Left lung (tissue), 14 donors: ENCODE measurements at places on chromosomes 13 and 19.

DNA sequence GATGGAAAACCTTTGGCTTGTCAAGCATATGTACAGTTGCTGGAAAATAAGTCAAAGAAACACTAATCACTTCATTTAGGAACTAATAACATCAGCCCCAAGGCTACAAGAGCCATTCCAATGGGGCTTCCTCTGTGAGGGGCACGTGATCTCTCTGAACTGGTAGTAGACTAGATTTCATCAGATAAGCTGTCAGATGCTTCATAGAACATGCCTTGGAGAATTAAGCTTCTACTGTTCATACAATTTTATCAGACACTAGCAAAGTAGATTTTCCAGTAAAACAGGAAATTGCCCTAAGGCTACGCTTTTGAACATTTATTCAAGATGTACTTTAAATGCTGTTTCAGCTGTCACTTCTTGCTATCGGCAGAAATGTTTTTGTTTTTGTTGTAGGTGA, 107.8 kb downstream of the EDNRB start:
- DNase-seq: no peak

DNA sequence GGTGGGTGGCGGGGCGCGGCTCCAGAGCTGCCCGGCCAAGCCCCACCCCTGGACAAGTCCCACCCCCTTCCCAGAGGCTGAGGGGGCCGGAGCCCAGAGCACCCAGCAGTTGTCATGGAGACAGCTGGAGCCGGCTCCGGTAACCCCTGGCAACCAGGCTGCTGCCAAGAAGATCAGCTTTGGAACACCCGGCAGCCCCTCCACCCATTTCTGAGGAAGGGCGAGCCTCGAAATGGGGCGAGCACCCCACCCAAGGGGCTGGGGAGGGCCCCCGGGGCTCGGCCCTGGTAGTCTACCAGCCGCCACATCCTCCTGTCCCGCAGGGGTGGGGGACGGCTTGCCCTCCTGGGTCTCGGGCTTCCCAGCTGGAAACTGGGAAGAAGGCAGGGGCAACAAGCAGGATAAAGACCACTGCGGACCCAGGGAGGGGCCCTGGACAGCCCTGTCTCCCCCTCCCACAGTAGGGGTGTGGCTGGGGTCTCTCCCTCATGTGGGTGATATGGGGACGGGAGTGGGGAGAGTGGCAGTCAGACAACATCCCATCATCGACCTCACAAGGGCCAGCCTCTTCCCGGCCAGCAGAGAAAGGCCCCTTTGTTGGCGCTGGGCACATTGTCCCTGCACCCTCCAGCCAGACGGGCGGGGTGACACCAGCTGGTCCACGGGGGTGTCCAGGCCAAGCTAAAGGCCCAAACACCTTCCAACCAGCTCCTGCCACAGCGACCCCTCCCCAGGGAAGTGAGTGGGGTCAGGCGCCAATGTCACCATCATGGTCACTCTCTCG, 1.5 kb downstream of the CERS1 start:
- peak; percentile 81 for DNase-seq

GRCh38 chr19:10861103-10861651, 10.2 kb upstream of the CARM1 start:
- no peak for DNase-seq

DNA sequence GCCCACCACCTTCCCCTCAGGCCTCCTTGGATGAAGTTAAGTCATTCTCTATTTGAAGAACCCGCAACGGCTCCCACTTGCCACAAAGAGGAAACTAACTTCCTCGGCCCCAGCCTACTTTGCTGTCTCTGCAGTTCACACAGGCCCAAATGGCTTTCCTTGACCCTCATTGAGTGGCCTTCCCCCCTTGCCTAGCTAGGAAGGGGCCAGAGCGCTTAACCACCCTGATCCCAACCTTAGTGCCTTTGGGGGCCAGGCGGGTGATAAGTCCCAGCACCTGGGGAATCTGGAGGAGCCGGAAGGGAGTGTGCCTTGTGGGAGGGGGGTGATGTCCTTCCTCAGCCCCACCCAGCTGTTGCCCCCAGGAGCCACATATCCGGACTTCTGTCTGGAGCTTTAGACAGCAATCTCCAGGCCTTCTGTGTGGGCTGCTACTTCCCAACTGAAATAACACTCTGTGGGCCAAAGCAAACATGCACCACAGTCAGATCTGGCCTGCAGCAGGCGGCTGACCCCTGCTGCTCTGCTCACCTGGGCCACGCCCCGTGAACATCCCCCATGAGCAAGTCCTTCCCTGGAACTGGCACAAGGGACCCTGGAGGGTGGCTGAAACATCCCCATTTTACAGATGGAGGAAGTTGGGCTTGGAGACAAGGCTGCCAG, 10.5 kb downstream of the NECTIN2 start:
- DNase-seq: no peak

GRCh38 chr13:91632086-91632485, 233.7 kb downstream of the GPC5 start:
- DNase-seq: no peak

- no peak for DNase-seq
These were observed 2.9 kb downstream of the IGFL1 start for GRCh38 chr19:46232468-46232867.

GRCh38 chr19:5923356-5923755, 9.3 kb downstream of the CAPS start:
- no peak for DNase-seq

- no peak for DNase-seq
These were observed 9.4 kb downstream of the ARHGEF1 start for GRCh38 chr19:41892173-41892902.

DNA sequence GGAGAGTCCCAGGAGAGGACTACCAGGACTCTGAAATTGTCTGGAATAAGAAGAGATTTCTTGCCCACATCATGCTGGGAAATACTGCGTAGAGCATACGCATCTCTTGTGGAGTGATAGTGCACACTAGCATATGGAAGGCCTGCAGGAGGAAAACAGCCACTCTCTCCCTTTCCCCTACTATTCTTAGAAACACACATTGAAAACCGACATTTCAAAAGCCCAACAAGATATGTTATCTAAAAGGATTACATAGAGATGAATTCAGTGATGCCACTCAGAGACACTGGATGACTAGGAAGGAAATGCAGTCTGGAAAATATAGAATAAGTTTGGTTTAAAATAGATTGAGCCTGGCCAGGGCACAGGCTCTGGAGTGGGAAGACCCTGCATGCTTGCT, 388.7 kb upstream of the NBEA start:
- DNase-seq: no peak

DNA sequence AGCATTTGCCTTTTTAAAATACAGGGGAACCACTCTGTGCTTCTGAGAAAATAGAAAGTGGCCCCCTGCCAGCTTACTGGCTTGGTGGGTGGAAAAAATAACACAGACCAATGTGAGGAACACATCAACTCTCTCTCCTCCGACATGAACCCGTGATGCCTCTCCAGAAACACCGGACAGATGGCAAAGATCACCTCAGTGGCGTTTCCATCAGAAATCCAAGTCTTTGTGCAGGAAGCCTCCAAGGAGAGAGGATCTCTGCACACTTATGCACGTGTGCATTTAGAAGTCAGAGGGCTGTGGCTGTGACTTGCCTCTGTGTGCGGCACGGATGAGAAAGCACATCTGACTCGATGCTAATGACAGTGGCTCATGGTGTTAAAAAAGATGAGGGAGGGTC, 112.3 kb upstream of the KLF12 start:
- DNase-seq: no peak

DNA sequence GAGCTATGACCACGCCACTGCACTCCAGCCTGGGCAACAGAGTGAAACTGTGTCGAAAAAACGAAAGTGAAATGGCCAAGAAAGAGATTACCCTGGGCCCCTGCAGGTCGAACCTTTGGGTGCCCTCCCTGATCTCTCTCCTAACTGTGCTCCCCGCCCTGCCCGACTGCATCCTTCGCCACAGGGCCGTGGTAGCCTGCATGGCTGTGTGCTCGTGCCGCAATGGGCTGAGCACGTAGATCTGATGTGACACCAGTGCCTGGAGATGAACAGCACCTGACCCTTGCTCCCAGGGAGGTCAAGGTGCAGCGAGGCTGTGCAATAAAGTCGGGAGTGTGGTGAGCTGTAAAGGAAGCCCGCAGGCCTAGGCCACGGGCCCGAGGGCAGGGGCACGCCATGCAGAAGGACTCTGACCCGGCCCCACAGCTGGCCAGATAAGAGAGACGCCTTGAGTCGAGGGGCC, 60.2 kb downstream of the PEX11G start:
- DNase-seq: no peak

DNA sequence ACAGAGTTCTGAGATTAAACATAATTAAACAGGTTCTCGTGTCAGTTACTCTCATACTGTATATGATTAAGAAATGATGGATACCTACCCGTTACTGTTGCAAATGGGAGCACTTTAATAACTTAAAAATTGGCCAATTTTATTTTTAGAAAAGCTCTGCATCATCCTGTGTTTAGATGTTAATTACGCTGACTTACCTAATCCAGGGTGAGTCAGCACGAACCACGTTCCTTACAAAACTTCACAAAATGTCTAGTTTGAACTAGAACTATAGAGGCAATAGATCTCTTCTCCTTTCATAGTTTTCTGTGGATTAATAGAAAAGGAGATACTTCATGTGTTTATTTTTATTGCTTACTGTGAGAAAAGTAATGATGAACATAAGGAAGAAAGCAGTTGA, 363.9 kb downstream of the MYO16 start:
- DNase-seq: no peak

DNA sequence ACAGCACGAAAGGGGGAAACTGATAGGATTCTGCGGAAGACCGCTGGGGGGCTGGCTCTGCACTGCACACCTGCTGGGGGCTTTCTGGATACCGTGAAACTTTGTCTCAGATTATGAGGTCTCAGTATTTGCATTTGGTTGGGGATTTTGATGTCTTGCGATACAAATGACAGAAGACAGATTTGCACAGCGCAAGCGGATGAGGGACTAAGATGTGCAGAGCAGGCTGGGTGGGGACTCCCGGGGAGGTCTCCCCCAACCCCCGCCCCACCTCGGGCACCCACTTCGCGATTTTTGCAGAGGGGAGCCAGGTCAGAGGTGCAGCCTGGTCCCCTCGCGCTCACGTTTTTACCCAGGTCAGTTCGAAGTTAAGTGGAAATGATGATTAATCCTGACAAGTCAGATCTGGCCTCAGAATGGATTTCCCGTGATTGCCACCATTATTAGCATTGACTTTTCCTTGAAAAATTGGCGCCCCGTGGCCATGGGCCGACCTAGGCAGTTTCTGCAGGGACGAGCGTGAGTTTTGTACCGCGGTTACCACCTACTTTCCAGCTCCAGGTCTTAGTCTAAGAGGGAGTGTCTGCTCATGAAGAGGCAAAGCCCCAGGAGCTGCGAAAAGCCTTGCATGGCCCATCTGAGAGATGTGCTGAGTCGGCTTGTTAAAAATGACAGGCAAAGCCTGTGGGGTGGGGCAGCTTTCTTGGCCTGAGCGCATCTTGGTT, 1.3 kb upstream of the GJB2 start:
- DNase-seq: no peak

- DNase-seq: peak; percentile 74
These were observed 4.2 kb upstream of the ZSCAN4 start for GRCh38 chr19:57664269-57665127.

GRCh38 chr19:18364826-18365528, 21.0 kb upstream of the GDF15 start:
- DNase-seq: peak; percentile 82

- DNase-seq: no peak
These were observed 2.9 kb downstream of the KASH5 start for GRCh38 chr19:49390929-49391359.

DNA sequence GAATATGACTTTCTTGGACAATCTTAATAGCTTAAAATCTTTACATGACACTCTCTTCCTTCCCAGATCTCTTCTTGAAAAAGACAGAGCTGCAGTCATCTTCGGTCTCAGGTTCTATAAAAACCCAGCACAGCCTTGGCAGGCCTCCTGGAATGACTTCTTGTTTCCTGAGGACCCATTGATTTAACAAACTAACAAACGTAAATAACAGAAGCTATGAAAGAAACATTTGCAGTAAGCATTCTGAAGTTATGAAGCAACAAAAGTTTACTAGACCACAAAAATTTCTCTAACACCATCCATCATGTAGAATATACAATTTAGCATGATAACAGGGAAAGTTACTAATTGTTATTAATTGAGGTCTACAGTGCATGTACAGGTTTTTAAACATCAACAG, 62.8 kb upstream of the STARD13 start:
- no peak for DNase-seq

- DNase-seq: no peak
These were observed 170.4 kb downstream of the LIG4 start for GRCh38 chr13:108044954-108045353.

GRCh38 chr13:23668562-23668961, 98.3 kb downstream of the TNFRSF19 start:
- no peak for DNase-seq

GRCh38 chr13:106103779-106104178, 431.7 kb downstream of the EFNB2 start:
- DNase-seq: no peak

DNA sequence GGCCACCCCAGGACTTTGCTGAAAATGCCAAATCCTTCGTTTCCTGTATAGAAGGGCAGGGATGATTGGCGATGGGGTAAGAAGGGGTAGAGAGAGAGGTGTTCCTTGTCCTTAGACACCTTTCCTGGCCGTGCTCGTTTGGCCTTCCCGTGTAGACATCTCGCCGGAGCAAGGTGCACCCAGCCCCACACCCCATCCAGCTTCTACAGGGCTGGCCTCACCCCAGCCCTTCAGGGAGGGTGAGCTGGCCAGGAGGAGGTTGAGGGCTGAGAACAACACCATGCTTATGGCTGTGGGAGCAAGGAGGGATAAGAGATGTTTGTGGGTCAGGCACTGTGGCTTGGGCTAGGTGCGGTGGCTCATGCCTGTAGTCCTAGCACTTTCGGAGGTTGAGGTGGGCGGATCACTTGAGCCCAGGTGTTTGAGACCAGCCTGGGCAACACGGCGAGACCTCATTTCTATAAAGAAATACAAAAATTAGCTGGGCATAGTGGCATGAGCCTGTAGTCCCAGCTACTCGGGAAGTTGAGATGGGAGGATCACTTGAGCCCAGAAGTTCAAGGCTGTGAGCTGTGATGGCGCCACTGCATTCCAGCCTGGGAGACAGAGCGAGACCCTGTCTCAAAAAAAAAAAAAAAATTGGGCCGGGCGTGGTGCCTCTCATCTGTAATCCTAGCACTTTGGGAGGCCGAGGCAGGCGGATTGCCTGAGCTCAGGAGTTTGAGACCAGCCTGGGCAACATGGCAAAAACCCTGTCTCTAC, 15.5 kb downstream of the SMARCA4 start:
- DNase-seq: no peak

GRCh38 chr13:24613128-24613527, 67.1 kb upstream of the ATP12A start:
- no peak for DNase-seq

GRCh38 chr19:18596752-18597157, 8.2 kb downstream of the REX1BD start:
- DNase-seq: no peak

GRCh38 chr13:50843257-50844083, at the start of gene DLEU7:
Gene DLEU7 (minus strand): TSS chr13:50843692. CDS start chr13:50843646, 46 bp downstream.
- no peak for DNase-seq

- no peak for DNase-seq
These were observed 386.6 kb downstream of the DIAPH3 start for GRCh38 chr13:59776924-59777690.

- peak; percentile 84 for DNase-seq
These were observed 27.7 kb downstream of the MEIS3 start for GRCh38 chr19:47391510-47392223.

GRCh38 chr13:77176350-77176749, 149.4 kb upstream of the FBXL3 start:
- no peak for DNase-seq
